ENCODE measurements at places on chromosomes 11 and 22.

DNA sequence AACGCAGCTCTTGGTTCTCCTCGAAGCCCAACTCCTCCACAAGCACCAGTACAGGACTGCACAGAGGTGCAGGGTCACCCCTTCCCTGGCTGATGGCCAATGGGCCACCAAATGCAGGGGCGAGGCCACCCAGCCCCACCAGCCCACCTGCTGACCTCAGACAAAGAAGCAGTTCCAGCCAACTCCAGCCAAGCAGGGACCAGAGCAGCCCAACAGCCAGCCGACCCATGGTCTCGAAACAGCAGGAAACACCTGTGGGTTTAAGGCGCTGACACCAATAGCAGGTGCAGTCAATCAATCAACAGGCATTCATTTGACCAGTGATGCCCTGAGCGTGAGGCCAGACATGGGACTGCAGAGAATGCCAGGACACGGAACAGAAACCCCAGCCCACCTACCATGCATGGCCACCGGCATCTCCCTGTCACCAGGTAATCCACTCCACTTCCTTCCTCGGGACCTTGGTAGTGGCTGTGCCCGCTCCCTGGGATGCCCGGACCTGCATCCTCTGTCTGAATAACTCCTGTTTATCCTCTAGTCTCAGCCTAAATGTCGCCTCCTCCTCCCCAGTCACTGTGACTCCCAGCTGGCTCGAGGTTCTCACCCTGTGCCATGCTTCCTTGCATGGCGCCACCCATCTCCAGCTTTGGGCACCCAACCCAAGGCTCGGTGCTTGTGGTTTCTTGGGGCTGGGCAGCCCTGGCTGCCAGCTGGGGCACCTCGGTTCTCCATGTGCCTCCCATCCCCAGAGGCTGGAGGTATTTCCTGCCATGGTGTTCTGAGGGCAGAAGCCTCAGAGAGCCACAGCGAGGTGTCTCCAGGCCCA, 1475.4 kb downstream of the BRD1 start:
- no peak overlapping the region for H3K4me3 ChIP-seq
- no peaks in the 10 kb centered on the region for H3K36me3 ChIP-seq
- H3K27me3 ChIP-seq: no peaks in the 10 kb centered on the region
- H3K4me1 ChIP-seq: no peaks in the 10 kb centered on the region
- H3K27ac ChIP-seq: no peak overlapping the region
- no peak for DNase-seq

DNA sequence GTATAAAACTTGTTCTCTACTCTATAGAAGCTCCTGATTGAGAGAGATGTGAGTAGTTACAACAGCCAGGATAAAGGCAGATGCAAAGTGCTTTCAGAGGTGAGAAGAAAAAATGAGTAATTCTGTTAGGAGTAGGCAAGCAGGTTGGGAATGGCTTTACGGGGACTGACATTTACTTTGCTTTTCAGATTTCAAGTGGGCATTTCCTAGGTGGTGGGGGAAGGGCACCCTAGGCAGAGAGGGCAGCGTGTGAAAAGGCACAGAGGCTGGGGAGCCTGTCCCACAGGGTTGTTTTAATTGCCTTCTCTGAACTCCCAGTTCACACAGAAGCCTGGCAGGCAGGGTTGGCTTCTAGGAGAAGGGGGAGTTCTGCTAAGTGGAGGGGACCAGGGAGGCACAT, 106.5 kb downstream of the NAV2 start:
- peak overlapping the region; percentile 94 for H3K27ac ChIP-seq
- H3K27me3 ChIP-seq: no peaks in the 10 kb centered on the region
- DNase-seq: no peak
- 0 out of 2 replicates have a peak, but pooled peaks cover 3% of the 10 kb centered on the region for H3K36me3 ChIP-seq
- H3K4me1 ChIP-seq: peaks cover 21% of the 10 kb centered on the region

DNA sequence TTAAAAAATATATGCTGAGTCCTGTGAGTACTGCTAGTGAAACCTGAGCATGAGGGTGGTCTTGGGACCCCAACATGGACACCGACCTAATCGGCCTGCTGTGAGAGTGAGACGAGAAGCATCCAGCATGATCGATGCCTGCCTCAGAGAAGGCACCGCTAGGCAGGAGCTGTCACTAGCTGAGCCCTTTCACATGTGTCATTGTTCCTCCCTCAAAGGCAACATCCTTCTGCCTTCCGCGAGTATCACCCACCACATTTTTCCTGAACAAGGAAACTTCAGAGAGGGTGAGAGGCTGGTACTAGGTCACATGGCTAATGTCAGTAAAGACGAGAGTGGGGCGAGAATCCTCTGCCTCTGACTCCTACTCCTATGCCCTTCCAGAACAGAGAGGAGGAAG, 35.6 kb downstream of the AP1B1 start:
- no peaks in the 10 kb centered on the region for H3K27me3 ChIP-seq
- no peak overlapping the region for H3K4me3 ChIP-seq
- no peak overlapping the region for H3K27ac ChIP-seq
- peaks cover 24% of the 10 kb centered on the region for H3K36me3 ChIP-seq

DNA sequence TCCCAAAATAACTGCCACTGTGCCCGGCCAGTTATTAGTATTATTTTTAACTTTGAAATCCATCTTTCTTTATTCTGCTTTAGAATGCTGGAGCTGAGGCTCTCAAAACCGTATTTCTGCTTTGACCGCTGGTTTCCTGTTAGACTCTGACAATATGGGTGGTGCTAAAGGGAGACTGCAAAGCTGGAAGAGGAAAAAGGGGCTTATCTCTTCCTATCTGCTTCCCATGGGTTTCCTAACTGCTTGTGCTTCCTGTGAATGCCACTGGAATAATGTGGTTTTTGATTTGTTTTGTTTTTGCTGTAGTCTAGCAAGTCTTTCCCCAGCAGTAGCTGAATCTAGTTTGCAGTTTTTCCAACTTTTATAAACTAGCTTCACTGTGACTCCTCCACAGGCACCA, 43.6 kb downstream of the XRRA1 start:
- no peaks in the 10 kb centered on the region for H3K4me1 ChIP-seq
- DNase-seq: no peak
- no peak overlapping the region for H3K27ac ChIP-seq

- no peak overlapping the region for H3K27ac ChIP-seq
- no peak for DNase-seq
- no peaks in the 10 kb centered on the region for H3K36me3 ChIP-seq
- no peaks in the 10 kb centered on the region for H3K4me1 ChIP-seq
These were observed 641.6 kb upstream of the TENM4 start for GRCh38 chr11:80082406-80082805.

GRCh38 chr11:129881570-129882170, 13.7 kb downstream of the NFRKB start:
- H3K36me3 ChIP-seq: peaks cover 37% of the 10 kb centered on the region
- no peak overlapping the region for H3K27ac ChIP-seq
- no peaks in the 10 kb centered on the region for H3K4me1 ChIP-seq
- no peak for DNase-seq
- no peaks in the 10 kb centered on the region for H3K27me3 ChIP-seq

DNA sequence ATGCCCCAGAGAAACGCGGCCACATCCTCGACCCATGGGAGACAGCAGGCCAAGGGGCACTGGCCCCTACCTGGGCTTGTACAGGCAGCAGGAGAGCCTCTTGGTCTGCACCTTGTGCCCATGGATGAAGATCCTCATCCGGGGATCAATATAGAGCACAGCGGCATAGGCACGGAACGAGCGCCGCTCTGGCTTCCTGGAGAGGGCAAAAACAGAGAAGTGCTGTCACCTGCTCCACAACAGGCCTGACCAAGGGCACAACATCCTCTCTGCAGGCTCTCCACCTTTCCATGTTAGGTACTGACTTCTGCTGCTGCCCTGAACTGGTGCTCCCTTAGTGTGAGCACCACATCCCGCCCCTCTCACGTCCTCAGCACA, 27.2 kb downstream of the MORC2 start:
- no peaks in the 10 kb centered on the region for H3K27me3 ChIP-seq
- DNase-seq: no peak
- H3K36me3 ChIP-seq: peaks cover 70% of the 10 kb centered on the region
- no peak overlapping the region for H3K4me3 ChIP-seq
- no peaks in the 10 kb centered on the region for H3K4me1 ChIP-seq
- no peak overlapping the region for H3K27ac ChIP-seq

DNA sequence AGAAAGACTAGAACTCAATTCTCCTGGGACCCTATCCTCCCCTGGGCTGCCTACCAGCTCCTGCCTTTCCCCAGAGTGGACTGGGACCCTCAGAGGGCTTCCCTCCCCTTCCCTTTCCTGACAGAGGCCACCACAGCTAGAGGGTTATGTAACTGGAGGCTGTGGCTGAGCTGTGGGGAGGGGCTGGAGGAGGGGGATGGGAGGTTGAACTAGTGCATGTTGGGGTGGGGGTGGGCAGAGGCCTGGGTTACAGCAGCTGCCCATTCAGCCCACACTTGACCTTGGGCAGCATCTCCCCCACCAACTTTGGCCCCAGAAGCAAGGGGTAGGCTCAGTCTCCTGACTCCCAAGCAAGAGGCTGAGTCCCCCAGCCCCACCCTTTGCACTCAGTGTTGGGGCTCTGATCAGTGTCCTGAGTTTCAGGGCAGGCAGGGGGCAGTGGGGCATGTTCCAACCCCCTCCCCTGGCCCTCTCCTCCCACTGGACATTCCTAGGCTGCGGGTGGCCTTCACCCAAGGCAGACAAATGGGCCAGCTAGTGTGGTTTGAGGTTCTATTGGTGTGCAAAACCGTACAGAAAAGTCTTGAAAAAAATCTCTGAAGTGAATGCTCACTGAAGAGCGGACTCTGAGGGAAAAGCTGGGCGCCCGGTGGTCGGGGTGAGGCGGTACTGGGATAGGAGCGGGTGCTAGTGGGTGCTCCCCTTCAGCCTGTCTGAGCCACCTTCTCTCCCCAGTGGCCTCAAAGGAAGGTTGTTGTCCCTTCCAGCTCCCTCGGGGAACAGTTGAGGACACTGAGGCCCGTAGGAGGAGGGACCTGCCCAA, 3.8 kb downstream of the KCNC1 start:
- no peak overlapping the region for H3K27ac ChIP-seq
- H3K36me3 ChIP-seq: no peaks in the 10 kb centered on the region
- H3K4me3 ChIP-seq: no peak overlapping the region

DNA sequence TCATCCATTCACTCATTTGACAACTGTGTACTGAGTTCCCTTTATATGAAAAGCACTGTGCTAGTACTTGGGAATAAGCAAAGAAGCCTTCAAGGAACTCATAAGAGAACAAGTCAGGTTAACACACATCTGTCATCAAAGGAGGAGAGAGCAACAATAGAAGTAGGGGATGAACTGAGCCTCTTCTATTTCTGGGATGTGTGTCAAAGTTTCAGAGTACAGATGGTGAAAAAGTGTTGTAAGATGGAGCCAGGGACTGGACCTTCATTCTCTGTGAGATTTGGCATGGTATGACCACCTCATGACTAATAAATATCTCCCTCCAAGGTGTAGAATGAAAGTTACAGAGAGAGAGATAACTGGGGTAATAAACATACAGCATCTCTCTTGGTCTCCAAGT, 349.8 kb upstream of the PLET1 start:
- peaks cover 2% of the 10 kb centered on the region for H3K4me1 ChIP-seq
- no peak for DNase-seq
- no peak overlapping the region for H3K4me3 ChIP-seq

- H3K27me3 ChIP-seq: no peaks in the 10 kb centered on the region
- H3K27ac ChIP-seq: no peak overlapping the region
These were observed 13.4 kb upstream of the ST14 start for GRCh38 chr11:130145975-130146776.

Measured in iPS DF 6.9 (cell line).